Endothelial cell of umbilical vein (primary cell): ENCODE measurements at places on chromosomes 5 and 9.

DNA sequence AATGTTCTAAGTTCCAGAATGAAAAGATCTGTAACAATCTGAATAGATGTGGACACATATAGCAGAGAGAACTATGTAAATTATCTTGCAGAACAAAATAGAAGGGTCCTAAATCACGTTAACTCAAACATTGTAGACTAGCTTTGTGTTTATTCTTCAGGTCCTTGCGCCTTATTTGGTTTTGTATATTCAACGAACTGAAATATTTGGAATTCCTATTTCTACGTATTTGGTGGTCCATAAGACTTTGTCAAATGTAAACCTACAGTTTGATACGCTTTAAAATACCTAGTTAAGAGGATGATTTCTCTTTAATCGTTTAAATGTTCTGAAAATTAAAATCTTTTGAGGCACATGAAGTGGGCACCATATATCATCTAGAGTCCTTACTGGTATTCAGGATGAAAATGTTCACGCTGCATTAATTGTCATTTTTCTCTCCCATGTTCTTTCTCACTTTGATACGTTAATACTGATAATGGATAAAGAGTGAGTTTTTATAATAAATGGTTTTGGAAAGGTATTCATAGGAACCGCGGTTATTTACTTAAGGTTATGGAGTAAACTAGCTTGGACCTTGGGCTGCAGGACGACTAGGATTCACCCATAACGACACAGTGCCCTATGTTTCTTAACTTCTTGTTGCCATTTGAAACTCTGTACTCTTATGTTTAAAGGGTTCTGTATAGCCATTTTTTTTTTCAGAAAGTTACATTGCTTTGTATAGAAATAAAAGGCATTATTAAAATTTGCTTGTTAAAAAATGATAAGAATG lies 45.3 kb downstream of the NDFIP1 start:
- DNase-seq: no peak

DNA sequence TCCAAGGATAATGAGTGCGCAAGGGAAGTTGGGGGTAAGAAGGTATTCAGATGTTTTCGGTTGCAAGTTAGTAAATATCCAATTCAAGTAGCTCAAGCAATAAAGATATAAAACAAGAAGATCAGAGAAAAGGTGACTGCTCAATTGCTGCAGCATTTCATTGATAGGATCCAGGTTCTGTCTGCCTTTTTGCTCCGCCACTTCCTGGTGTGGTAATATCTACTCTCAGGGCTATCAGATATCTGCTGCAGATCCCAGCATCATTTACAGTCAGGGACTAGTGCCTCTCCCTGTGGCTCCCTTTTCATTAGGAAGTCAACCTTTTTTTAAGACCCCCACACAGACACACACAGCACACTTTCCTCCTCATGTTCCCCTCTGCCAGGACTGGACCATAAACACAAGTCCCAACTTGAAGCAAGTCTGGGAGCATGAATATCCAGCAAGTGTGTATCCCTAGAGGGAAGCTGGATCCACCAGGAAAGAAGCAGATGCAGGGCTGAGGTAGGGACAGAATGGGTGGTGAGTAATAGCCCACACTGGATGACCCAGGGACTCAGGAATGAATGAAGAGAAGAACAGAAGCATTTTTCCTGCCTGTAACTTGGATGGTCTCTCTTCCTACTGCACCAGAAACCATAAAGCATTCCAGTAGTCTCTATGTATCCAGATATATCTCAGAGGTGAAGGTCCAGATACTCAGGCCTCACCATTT lies 53.7 kb downstream of the ZNF622 start:
- DNase-seq: no peak

GRCh38 chr5:76457674-76458485 lies 54.8 kb downstream of the IQGAP2 start:
- no peak for DNase-seq

- peak; percentile 32 for DNase-seq
Observed at GRCh38 chr9:121861501-121862180, 210.2 kb downstream of the DAB2IP start.

DNA sequence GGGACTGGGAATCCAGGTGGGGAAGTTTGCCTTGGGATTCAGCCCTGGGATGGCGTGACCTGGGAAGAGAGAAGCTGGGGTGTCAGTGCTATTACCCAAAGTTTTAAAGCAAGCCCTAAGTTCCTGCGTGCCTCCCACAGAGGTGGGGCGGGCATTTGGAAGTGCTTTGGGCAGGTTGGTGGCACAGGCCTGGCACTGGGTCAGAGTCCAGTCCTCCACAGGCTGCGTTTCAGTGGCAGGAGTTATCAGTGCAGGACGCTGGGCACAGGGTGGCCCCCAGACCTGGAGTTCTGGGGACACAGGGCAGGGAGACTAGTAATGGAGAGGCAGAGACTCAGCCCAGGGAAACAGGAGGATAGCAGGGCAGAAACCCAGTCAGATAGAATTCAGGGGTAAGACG lies 147.2 kb downstream of the MAST4 start:
- DNase-seq: no peak

GRCh38 chr5:79516986-79517385 lies 3.1 kb upstream of the HOMER1 start:
- no peak for DNase-seq

GRCh38 chr9:135586601-135587109 lies 25.1 kb downstream of the PAEP start:
- no peak for DNase-seq

GRCh38 chr5:176151281-176151680 lies 86.9 kb upstream of the SIMC1 start:
- DNase-seq: no peak

DNA sequence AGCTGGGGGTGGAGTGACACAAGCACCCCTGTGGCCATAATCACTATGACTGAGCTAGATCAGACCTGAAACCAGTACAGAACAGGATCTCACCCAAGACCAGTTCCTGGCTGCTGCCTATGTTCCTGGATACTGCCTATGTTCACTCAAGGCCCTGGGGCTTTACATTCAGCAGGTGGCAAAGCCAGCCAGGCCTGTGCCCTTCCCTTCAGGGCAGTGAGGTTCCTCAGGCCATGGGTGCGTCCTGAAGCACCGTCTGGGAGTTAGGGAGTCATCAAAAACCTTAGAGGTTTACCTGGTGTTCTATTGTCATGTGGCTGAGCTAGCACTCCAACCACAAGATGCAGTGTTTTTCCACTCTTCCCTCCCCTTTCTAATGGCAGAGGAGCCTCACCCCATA lies 419.8 kb downstream of the TMEM232 start:
- no peak for DNase-seq

DNA sequence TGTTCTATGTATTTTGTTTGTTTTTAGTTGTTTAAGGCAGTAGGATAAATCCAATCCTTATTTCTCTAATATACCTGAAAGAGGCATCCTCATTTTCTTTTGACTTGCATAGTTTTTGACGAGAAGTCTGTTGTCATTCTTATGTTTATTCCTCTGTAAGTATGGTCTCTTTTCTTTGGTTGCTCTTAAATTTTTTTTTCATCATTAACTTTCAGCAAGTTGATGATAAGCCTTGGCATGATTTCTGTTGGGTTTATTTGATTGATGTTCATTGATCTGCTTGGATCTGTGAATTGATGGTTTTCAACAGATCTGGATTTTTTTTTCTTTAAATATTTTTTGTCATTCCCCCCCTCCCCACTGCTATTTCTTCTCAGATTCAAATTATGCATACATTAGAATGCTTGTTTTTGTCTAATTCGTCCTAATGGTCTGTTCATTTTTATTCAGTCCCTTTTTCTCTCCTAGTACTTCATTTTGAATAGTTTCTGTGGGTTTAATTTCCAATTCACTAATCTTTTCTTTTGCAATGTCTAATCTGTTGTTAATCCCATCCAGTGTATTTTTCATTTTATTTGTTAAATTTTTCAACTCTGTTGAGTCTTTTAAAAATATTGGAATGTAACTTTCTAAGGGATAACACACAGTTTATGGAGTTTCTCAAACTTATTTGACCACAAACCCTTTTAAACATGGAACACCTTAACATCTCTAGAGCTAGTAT lies 495.9 kb downstream of the CSNK1G3 start:
- DNase-seq: no peak

GRCh38 chr5:169657127-169657526 lies 20.1 kb downstream of the DOCK2 start:
- no peak for DNase-seq

DNA sequence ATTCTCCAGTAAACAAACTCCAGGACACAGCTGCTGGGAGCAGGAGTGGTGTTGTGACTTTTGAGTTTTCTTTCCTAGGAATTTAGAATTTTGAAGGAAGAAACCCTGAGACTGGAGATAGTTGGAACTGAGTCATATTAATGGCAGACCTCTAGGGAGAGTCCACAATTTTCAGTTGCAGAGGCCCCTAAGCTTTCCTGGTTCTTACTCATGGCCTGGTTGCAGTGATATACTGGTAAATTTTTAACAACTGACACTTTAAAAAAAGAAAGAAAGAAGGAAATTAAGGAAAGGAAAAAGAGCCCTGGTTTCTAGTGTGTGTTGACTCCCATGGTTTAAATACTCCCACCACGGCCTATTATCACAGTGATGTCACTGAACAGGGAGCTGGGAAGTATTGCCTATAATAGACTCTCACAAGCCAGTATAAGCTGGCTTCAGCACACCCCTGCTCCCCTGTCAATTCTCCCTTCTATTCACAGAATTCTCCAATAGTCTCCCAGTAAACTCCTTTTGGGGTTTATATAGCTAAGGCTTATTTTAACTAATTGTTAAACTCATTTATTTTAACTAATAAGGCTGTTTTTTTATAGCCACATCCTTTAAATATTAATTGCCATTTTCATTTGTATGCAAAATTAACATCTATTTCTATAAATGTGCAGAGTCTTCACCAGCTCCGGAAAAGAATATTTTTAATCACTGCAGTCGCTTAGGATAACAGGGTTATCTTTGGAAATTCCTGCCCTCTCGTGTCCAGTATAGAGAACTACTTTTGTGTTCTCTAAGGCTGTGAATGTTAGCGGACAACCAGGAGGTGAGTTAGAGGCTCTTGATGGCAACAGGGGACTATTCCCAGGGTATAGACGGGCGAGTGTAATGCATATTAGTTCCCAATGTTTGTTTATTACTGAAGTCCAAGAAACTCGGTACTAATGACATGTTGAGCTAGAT lies 59.7 kb downstream of the GGTA1 start:
- peak; percentile 33 for DNase-seq

GRCh38 chr5:50445296-50445949 lies 4.3 kb upstream of the EMB start:
- no peak for DNase-seq

DNA sequence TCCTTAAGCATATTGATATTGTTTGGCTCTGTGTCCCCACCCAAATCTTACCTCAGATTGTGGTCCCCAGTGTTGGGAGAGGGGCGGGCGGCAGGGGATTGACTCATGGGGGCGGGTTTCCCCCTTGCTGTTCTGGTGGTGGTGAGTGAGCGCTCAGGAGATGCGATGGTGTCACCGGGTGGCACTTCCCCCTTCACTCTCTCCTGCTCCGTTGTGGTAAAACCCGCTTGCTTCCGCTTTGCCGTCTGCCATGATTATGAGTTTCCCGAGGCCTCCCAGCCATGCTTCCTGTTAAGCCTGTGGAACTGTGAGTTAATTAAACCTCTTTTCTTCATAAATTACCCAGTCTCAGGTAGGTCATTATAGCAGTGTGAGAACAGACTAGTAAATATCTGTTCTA lies 229.1 kb downstream of the IRX2 start:
- no peak for DNase-seq

DNA sequence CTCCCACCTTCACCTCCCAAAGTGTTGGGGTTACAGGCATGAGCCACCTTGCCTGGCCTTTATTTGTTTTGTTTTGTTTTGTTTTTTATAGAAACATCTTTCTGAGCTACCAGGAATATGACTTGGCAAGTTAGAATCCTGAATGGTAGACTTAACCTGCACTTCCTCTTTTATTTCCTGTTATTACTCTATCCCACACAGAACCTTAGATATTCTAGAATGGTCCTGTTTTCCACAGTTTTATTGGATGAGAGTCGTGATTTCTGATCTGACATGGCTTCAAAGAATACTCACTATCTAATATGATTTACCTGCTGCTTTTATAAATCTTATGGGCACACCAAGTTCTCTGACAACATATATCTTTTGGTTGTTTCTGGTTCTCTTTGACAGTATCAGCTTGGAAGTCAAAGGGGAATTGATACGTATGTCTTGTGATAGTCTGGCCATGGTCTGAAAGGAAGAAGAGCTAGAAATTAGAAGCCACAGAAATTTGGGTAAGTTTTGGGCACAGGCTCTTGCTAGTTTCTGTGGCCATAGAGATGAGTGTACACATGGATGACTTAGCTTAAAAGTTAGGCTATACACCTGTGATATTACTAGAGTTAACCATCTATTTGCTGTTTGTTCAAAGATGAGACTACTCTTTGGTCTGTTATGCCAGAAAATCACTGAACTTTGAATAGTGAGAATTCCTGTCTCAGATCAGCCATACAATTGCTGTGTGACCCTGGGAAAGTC lies 4.7 kb upstream of the PANK3 start:
- no peak for DNase-seq

DNA sequence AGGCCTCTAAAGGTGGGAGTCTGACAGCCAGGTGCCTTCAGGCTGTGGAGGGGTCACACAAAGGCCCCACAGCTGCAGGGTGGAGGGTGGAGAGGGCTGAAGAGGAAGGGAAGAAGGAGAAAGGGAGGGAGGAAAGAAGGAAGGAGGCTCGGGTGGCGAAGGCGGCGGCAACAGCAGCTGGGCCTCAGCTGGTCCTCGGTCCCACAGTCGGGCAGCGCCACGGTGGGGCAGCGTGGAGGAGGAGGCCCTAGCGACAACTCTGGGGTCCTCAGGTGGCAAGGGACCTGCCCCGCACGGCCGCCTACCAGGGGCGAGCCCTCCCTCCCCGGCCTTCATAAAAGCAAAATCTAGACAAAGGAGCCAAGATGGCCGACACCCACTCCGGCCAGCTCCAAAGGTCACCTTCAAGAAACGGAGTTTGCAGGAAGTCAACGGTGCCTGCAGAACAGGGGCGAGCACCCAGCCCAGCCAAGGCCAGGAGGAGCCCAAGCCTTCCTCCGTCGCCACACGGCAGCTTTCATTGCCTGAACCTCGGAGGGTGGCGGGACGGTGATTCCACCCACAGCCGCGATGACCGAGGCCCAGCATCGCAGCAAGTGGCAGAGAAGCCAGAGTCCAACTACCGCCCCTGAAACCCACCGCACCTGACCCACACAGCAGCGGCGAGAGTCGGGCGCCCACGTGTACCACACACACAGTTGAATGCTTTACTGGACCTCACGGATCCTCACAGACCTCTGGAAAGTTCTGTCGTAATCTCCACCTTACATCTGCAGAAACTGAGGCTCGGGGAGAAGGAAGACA lies 98.7 kb downstream of the VAV2 start:
- no peak for DNase-seq

DNA sequence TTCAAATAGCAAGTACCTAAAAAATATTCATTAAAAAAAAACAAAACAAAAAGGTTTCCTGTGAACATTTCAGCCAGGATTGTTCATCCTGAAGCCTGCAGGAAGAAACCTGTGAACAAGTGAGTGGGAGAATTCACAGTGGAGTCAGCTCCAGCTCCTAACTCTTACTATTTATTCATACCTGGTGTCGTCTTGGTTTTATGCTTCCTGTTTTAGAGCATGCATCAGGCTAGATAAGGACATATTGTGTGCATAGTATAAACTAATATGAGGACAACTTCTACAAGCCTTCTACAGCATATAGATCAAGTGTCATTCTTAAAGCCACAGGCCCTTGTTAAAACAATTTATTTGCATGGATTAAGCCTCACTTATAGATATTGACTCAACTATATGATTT lies 169.9 kb downstream of the EFNA5 start:
- peak; percentile 46 for DNase-seq

GRCh38 chr5:155620821-155621410 lies 607.4 kb downstream of the KIF4B start:
- no peak for DNase-seq

GRCh38 chr9:111008158-111009075 lies 29.9 kb downstream of the LPAR1 start:
- no peak for DNase-seq

GRCh38 chr5:72138943-72139521 lies 31.8 kb downstream of the MAP1B start:
- DNase-seq: no peak
